HFFc6 (cell line): ENCODE measurements at places on chromosomes 7 and 10. TPM values are rescaled to one million over a fixed set of nuclear protein-coding genes. Genes with fewer than 3 reads are reported as not detected.

The LIPM gene
- not detected in 3 replicates for total RNA-seq

The PIK3CG gene
- total RNA-seq: not detected in 3 replicates

The SLC16A12 gene
- not detected in 2 replicates for total RNA-seq

The CCDC136 gene
- 7.4 to 14.2 TPM (median 8.0 TPM) in 3 replicates for total RNA-seq

The ST8SIA6 gene
- total RNA-seq: 0.12 TPM in 1 of 3 replicates, not detected in the others

The LRRC61 gene
- not detected in 3 replicates for total RNA-seq

The SFXN4 gene
- total RNA-seq: 14.1 to 15.3 TPM (median 14.9 TPM) in 3 replicates

The JAKMIP3 gene
- 0.15 to 0.21 TPM (median 0.15 TPM) in 3 replicates for total RNA-seq

The ESYT2 gene
- total RNA-seq: 50.0 to 52.7 TPM (median 52.6 TPM) in 3 replicates

The PON1 gene
- total RNA-seq: not detected in 3 replicates

- H3K4me3 ChIP-seq: no peak overlapping the region
- no peak overlapping the region for H3K27ac ChIP-seq
- peaks cover 44% of the 10 kb centered on the region for H3K4me1 ChIP-seq
- DNase-seq: no peak
- no peaks in the 10 kb centered on the region for H3K27me3 ChIP-seq
- no peaks in the 10 kb centered on the region for H3K36me3 ChIP-seq
These were observed 202.1 kb downstream of the PTEN start for GRCh38 chr10:88065383-88066049.

GRCh38 chr10:89852872-89853271 lies 151.5 kb downstream of the KIF20B start:
- no peaks in the 10 kb centered on the region for H3K4me1 ChIP-seq
- H3K36me3 ChIP-seq: no peaks in the 10 kb centered on the region

DNA sequence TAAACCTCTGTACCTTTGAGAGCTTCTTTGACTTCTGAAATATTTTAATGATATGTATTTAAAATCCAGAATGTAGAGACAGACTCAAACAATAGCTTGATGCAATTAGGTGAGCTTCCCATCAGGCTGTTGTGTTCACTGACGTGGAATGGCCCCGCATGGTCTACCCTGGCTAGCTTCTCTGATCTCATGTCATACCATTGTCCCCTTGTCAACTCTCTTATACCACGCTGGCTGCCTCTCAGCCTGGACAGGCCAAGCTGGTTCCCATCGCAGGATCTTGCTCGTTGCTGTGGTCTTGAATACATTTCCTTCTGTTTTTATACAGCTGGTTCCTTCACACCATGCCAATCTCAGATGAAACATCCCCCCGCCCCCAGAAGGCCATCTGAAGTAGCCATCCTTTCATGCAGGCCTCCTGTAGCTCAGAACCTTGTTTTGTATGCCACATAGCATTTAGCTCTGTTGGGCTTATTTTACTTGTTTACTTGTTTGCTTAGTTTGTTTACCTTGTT lies 84.2 kb downstream of the FANK1 start:
- no peak for DNase-seq
- H3K4me1 ChIP-seq: peaks cover 18% of the 10 kb centered on the region
- no peak overlapping the region for H3K4me3 ChIP-seq
- no peak overlapping the region for H3K27ac ChIP-seq

DNA sequence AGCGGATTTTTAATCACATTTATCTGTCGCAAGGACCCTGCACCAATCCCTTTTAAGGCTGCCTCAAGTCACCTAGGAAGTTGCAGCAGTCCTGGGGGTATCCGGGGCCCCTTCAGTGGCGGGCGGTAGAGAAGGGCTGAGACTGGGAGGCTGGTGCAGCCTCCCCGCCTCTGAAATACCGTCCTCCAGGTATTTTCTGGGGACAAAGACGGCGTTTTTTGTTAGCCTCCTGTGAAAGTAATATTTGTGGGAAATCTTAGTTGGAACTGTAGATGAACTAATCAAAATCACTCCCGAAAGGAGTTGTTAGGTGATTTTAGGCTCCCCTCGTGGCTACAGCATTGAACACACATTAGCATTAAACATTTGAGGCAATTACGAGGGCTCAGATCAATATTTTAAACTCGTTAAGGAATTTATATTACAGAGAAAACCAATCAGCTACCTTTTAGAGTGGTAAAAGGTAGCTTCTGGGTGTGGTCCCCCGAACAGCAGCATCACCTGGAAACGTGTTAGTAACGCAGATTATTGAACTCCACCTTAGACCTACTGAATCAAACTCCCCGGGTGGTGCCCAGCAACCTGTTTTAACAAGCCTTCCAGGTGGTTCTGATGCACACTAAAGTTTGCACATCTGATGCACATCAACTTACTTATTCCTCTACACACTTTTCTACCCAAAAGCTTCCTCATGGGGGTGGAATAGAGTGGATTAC lies 530 bp upstream of the ANXA7 start:
- peak overlapping the region; percentile 94 for H3K4me3 ChIP-seq
- H3K27me3 ChIP-seq: no peaks in the 10 kb centered on the region; the same call in none of the 2 replicates
- peaks cover 48% of the 10 kb centered on the region for H3K4me1 ChIP-seq
- peaks cover 5% of the 10 kb centered on the region; the same call in 1 of the 2 replicates for H3K36me3 ChIP-seq
- peak overlapping the region; percentile 42; the same call in 1 of the 2 replicates for H3K27ac ChIP-seq

DNA sequence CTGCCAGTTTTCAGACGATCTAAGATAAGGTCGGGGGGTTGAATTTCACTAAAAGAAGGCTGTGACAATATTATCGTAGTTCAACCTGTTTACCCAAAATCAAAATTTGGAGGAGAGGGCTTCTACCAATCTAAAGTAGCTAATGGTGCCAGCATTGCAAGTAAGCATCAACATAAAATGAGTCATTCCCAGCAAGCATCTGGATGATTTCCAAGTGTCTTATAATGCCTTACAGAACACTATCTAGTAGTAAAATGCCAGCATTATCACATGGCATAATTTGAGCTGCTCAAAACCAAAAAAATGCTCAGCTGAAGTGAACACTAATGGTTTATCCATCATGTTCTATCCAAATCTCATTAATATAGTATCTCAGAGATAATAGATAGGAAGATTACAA lies 1193.9 kb downstream of the DNAJB9 start:
- no peaks in the 10 kb centered on the region; the same call in 1 of the 2 replicates for H3K27me3 ChIP-seq
- no peaks in the 10 kb centered on the region for H3K36me3 ChIP-seq
- no peak overlapping the region for H3K4me3 ChIP-seq
- H3K27ac ChIP-seq: no peak overlapping the region

DNA sequence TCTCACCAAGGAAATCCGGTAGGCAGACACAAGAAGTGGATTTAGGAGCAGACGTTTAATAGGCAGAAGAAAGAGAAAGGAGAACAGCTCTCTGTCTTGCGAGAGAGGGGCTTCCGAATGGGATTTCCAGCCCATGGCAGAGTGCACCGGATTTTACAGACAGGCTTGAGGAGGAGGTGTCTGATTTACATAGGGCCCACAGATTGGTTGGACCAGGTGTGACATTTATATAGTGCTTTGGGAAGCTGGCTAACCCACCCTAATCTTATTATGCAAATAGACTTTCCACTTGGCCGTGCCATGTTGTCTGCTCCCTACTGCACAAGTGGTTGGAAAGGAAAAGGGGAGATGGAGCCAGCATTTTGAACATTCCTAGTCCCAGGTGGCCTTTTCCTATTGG lies 57.8 kb downstream of the ANKMY2 start:
- DNase-seq: no peak
- no peak overlapping the region for H3K4me3 ChIP-seq
- no peak overlapping the region for H3K27ac ChIP-seq

- no peaks in the 10 kb centered on the region for H3K36me3 ChIP-seq
- H3K27me3 ChIP-seq: no peaks in the 10 kb centered on the region
- DNase-seq: no peak
- no peak overlapping the region for H3K27ac ChIP-seq
These were observed 710.4 kb downstream of the TNS3 start for GRCh38 chr7:46871516-46871915.

GRCh38 chr10:93999401-93999851 lies 5.7 kb downstream of the PLCE1 start:
- peaks cover 19% of the 10 kb centered on the region for H3K27me3 ChIP-seq
- no peak overlapping the region; the same call in 1 of the 2 replicates for H3K27ac ChIP-seq
- no peak overlapping the region for H3K4me3 ChIP-seq
- no peaks in the 10 kb centered on the region for H3K36me3 ChIP-seq
- peak; percentile 49 for DNase-seq

DNA sequence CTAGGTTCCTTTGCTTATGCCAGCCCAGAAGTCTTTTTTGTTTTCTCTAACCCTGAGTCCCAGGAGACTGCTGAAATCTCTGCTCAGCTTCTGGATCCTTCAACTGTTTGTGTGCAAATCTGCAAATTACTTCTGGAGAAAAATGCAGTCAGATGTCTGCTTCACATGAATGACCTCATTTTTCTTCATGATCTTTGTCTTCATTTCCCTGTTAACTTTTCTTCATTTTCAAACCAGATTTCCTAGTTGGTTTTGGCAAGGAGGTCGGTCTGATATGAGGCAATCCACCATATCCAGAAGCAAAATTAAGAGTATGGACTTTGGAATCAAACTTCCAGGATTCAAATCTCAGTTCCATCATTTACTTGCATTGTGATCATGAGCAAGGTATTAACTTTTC lies 66.8 kb downstream of the ZNF503 start:
- H3K4me3 ChIP-seq: no peak overlapping the region
- H3K4me1 ChIP-seq: no peaks in the 10 kb centered on the region
- H3K27ac ChIP-seq: no peak overlapping the region
- DNase-seq: no peak

DNA sequence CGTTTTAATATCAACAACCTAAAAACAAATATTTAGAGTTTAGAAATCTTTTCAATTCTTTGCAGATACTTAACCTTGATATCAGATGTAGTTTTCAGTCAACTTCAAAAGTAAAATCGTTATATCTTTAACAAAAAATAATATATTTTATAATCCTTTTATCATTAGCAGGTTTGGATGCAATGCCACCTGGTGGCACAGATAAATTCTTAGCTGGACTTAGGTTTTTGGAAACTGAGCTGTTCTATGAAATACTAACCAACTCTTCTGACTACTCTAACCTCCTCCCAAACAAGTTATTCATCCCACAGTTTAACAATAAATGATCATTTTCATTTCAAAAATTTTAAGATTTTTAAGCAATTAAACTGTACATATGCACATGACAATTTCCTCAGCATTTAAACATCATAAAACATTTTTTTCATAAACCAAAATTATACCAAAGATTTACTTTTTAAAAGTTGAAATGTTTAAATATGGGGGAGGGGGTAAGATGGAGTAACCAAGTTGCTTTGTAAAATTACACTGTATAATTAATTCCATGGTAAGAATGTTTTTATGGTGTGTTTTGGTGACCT lies 56.9 kb downstream of the HIBADH start:
- H3K36me3 ChIP-seq: no peaks in the 10 kb centered on the region
- peak overlapping the region; percentile 78 for H3K4me3 ChIP-seq
- DNase-seq: peak; percentile 68
- H3K27me3 ChIP-seq: no peaks in the 10 kb centered on the region
- H3K4me1 ChIP-seq: peaks cover 70% of the 10 kb centered on the region

GRCh38 chr10:122368502-122369254 lies 5.8 kb upstream of the PLEKHA1 start:
- peaks cover 7% of the 10 kb centered on the region for H3K4me1 ChIP-seq
- H3K27me3 ChIP-seq: peaks cover 11% of the 10 kb centered on the region
- DNase-seq: no peak
- H3K4me3 ChIP-seq: no peak overlapping the region

DNA sequence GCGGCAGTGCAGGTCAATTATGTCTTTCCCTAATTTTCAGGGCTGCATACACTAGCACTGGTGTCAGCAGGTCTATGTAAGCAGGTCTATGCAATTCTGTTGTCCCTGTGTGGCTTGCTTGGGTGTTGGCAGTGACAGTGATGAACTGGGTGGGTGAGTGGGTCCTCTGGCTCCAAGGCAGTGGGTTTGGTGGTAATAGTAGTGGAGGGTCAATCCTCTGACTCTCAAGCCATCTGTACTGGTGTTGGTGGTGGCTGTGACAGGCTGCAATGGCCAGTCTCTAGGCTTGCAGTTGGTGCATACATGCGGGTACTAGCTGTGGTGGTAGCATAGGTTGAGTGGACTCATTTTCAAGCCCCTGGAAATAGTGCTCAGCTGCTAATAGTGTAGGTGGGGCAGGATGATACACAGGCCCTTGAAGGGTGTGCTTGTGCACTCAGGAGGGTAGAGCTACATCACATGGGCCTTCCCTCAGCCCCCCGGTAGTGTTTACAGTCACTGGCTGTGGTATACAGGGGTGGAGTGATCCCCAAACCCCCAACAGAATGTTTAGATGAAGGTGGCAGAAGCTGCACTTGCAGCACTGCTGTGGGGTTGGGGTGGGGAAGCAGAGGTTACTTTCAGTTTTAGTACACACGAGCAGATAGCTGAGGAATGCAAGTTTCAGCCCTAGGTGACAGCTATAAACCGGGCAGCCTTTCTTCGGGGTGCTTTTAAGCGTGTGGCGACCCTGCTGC lies 331.3 kb downstream of the PCDH15 start:
- H3K27ac ChIP-seq: no peak overlapping the region
- no peaks in the 10 kb centered on the region for H3K4me1 ChIP-seq
- H3K36me3 ChIP-seq: no peaks in the 10 kb centered on the region
- DNase-seq: no peak
- no peak overlapping the region for H3K4me3 ChIP-seq

GRCh38 chr7:54189330-54189729 lies 352.8 kb upstream of the VSTM2A start:
- H3K27me3 ChIP-seq: peaks cover 2% of the 10 kb centered on the region; the same call in 1 of the 2 replicates
- no peaks in the 10 kb centered on the region for H3K4me1 ChIP-seq
- no peak for DNase-seq
- no peak overlapping the region for H3K27ac ChIP-seq
- H3K36me3 ChIP-seq: no peaks in the 10 kb centered on the region

- H3K27me3 ChIP-seq: peaks cover 28% of the 10 kb centered on the region
- H3K4me3 ChIP-seq: no peak overlapping the region
- H3K36me3 ChIP-seq: no peaks in the 10 kb centered on the region
- DNase-seq: no peak
- peaks cover 7% of the 10 kb centered on the region; the same call in 1 of the 2 replicates for H3K4me1 ChIP-seq
These were observed 56.3 kb upstream of the USP6NL start for GRCh38 chr10:11667756-11668155.

GRCh38 chr7:29035044-29035740 lies 77.1 kb upstream of the TRIL start:
- no peak overlapping the region for H3K4me3 ChIP-seq
- DNase-seq: peak; percentile 37
- peak overlapping the region; percentile 38; the same call in 1 of the 2 replicates for H3K27ac ChIP-seq
- peaks cover 11% of the 10 kb centered on the region for H3K4me1 ChIP-seq
